ENCODE measurements at places on chromosomes 6 and 20.
A peak's percentile ranks its signal among the peaks of the same experiment; 100 is the strongest.

DNA sequence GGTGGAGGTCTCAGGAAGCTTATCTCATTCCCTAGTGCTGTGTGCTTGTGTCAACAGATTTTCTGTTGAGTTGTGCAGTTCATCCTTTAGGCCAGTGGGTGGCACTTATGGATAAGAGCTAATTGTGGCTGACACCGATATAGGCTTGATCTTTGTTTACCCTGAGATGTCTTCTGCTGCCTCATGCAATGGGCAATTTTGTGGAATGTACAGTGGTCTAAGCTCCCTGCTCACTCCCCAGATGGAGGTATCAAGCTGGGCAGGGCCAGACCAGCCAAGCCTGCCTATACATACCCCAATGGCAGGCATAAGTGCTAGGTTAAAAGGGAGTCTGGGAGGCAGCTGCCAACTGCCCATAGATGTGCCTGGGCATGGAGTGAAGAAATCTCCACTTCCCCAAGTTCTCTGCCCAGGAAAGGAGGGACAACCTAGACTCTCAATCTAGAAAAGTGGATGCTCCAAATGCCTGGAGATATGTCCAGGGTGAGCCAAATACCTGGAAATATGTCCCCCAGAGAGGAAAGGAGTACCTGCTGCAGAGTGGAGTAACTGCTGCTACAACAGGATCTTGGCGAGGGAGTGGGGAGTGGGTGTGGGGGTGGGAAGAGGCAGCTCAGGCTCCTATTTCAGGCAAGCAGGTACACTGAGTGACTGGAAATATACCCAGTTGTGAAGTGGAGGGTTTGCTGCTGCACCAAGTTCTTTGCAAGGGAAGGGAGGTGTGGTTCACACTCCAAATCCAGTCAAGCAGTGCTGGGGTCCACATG is 53.2 kb upstream of the ARG1 start:
- DNase-seq = no peak

DNA sequence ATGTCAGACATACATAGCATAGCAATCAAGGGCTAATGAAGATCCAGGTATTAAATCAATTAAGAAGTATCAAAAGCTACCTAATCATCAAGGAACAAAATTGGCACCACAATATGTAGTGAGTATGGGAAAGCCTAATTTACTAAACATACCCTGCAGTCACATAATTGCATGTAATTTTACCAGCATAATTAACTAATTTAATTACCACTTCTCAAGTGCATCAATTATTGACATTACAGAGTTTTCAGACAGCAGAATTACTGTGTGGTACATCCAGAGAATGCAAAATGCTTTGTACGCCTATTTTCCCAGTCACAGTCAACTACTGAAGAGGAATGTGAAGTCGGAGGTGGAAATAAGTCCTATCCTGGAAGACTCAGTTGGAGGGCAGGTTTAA is 279.0 kb upstream of the ID4 start:
- no peak for DNase-seq

DNA sequence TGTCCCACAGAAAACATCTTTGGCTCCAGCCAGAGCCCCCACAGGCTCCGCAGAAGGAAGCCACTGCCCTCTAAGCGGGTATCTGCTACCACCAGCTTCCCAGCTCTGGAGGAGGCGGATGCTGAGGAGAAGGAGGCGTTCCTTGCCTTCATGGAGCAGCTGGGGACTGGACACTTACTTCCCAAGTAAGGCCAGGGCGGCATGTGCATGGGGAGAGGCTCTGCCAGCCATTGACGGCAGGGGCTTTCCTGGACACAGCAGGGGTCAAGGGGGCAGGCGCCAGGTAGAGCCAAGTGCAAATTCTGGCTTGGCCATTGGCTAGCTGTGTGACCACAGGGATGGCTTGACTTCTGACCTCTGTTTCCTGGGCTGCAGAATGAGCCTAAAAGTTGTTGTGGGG is 17.8 kb downstream of the RAB44 start:
- no peak for DNase-seq

DNA sequence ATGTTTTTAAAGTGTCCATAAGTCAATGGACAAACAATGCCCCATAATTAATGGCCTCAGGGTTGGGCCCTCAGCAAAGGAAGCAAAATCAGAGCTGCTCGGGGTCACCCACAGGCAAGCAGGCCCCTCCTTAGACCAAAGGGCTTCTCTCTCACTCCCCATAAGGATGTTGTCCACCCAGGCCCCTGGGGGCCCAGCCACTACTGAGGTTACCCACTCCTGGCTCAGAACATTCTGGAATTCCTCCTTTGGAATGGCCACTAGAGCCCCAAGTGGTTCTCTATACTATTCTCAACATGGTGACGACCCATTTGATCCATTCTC is 50.9 kb downstream of the BANF2 start:
- DNase-seq = no peak

DNA sequence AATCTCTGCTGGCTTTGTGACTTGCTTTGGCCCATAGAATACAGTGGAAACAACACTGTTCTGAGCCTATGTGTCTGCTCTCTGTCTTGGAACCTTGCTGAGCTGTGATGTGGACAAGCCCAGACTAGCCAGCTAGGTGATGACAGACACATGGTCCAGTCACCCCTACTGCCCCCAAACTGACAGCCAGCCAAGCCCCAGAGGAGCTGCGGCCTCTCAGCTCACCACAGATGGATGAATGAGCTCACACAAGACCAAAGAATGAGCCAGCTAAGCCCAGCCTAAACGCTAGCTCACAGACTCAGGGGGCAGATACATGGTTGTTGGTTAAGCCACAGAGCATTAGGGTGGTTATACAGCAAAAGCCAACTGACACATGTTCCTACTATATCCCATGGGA is 4.1 kb downstream of the AARS2 start:
- no peak for DNase-seq

- no peak for DNase-seq
These were observed 122.1 kb downstream of the OGFRL1 start for GRCh38 chr6:71410681-71411080.

- peak; percentile 14 for DNase-seq
These were observed 809 bp upstream of the NOL7 start for GRCh38 chr6:13614126-13614925.

All from stimulated activated CD8-positive, alpha-beta memory T cell treated with anti-CD3 and anti-CD28 coated beads, Interleukin-15, amount 100 ng/mL, for 24 hours (primary cell).